ENCODE measurements at places on chromosomes 5 and 9. TPM values are rescaled to one million over a fixed set of nuclear protein-coding genes. Genes with fewer than 3 reads are reported as not detected.

The ACOT12 gene
- total RNA-seq = not detected

The OR2V2 gene
- not detected for total RNA-seq

The WNT8A gene
- total RNA-seq = not detected

The FBP2 gene
- not detected for total RNA-seq

The KIF12 gene
- total RNA-seq = 2.2 TPM

The IFNA2 gene
- not detected for total RNA-seq

The IL13 gene
- not detected for total RNA-seq

The TEX53 gene
- not detected for total RNA-seq

The CAMK2A gene
- total RNA-seq = 1.4 TPM

The PTAR1 gene
- 19.6 TPM for total RNA-seq

The PDE8B gene
- total RNA-seq = 1.3 TPM

The C5orf34 gene
- 4.7 TPM for total RNA-seq

The GRM6 gene
- total RNA-seq = not detected

The NUTM2F gene
- total RNA-seq = not detected

The INSL6 gene
- total RNA-seq = not detected

The OSTF1 gene
- total RNA-seq = 13.6 TPM

All from A549 treated with DMSO at 1 μM for 4 hours (cell line).